Gastroesophageal sphincter (tissue), 4 donors: ENCODE measurements at places on chromosomes 2 and 18. TPM values are rescaled to one million over a fixed set of nuclear protein-coding genes. Genes with fewer than 3 reads are reported as not detected.

RTKN gene
- total RNA-seq, result 13.2 TPM

SPDYA gene
- 1.6 TPM for total RNA-seq

RNPEPL1 gene
- total RNA-seq, result 57.8 TPM

APCDD1 gene
- total RNA-seq, result 34.7 TPM

C2orf92 gene
- 6.7 TPM for total RNA-seq

CAVIN2 gene
- 151 TPM for total RNA-seq

GRHL1 gene
- 2.7 TPM for total RNA-seq

TEKT4 gene
- total RNA-seq, result not detected

HOXD13 gene
- total RNA-seq, result not detected

FSIP2 gene
- 1.1 TPM for total RNA-seq

MEP1B gene
- total RNA-seq, result not detected

- peak; percentile 99 for ATAC-seq
These were observed 5.8 kb downstream of the XRCC5 start for GRCh38 chr2:216114714-216115531.

GRCh38 chr2:222483513-222484039 is 59.2 kb downstream of the SGPP2 start:
- no peak for ATAC-seq

DNA sequence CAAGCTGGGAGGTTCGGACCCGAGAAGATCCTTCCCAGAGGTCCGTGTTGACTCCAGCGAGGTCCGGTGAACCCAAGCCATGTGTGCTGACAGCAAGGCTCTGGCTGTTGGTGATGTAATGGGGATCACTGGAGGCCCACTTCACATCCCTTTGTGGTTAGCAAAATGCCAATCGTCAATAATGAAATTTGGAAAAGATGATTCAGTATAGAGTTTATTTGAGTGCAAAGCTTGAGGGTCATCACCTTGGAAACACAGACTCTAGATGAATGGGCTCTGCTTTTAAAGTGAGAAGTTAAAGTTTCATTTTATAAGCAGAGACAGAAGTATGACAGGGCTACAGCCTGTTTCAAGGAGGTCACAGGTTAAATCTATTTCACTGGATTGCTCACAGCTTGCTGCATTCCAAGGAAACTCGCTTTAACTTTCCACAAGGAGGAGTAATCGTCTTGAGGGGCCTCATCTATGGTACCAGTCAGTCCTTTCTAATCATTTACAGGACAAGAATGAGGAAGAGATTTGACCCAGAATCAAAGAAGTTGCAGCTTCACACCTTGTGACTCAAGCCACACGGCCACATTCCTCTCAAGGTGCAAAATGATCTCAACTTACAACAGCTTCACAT is 140.5 kb downstream of the TPO start:
- peak; percentile 21 for ATAC-seq

DNA sequence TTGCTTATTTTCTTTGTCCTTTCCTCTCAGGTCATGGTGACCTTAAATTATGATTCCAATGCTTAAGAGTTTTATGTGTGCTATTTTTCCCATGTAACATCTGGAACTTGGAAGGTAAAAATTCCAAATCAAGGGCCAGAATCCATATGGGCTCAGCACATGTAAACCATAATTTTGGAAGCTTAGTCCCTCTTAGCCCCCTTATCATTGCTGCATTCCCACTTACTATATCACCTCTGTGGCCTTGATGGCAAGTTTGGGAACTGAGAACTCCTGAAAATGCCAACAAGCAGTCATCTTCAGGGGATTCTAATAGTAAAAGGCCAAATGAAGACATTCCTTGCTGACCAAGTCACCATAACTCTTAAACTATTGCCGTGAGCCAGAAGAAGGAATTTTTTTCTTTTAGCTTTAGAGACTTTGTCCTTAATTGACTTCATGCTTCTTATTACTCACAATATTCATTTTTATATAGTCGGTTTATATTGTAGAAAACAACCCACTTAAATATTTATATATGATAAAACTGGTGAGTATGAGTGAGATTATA is 251.4 kb downstream of the SLC8A1 start:
- no peak for ATAC-seq

DNA sequence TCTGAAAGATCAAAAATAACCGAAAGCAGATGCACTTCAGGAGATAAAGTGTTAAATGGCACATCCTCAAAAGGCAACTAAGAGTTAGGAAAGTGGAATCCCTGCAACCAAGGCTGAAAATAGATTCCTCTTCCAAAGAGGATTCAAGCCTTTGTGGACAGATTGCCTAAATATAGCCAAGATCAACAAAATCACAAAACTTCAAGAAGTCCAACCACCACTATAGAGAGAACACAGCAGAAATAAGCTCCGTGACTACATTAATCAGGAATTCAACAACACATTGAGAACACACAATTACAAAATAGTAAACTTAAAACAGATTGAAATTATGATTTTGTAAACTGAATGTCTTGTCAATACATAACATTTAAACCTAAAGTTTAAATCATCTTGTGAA is 165.7 kb downstream of the LNPK start:
- no peak for ATAC-seq

GRCh38 chr2:11753452-11753885 is 7.0 kb downstream of the LPIN1 start:
- no peak for ATAC-seq

DNA sequence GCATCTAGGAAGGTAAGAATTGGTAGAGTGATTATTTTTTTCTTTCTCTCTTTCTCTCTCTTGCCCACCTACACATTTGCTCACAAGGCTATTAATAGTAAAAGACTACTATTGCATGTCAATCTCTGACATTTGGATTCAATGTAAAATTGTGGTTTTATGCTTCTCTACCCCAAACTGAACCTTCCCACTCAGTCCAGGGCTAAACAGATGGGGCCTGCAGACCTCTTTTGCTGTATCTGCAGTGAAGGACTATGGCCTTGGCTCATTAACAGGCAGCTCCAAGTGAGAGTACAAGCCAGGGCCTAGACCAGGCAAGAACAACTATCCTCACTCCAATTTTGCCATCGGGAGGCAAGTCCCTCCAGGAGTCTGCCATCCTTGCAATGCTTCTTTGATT is 68.3 kb upstream of the ARL4C start:
- ATAC-seq, result no peak

DNA sequence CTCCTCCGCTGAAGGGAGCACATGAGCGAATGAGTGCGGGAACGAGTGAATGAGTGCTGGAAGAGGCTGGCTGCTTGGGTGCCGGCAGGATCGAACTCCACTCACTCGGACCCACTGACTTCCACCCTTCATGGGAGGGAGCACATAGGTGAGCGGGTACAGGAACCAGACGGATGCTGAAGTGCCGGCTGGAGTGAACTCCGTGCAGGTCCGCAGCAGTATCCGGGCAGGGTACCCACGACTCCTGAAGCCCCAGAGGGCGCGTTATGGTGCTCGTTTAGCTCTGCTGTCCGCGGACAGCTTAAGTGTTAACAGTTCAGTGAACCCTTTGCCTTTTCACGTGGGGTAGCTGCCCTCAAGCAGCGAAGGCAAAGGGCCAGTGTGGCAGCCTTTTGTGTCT is 23.2 kb downstream of the RPRM start:
- ATAC-seq, result no peak

DNA sequence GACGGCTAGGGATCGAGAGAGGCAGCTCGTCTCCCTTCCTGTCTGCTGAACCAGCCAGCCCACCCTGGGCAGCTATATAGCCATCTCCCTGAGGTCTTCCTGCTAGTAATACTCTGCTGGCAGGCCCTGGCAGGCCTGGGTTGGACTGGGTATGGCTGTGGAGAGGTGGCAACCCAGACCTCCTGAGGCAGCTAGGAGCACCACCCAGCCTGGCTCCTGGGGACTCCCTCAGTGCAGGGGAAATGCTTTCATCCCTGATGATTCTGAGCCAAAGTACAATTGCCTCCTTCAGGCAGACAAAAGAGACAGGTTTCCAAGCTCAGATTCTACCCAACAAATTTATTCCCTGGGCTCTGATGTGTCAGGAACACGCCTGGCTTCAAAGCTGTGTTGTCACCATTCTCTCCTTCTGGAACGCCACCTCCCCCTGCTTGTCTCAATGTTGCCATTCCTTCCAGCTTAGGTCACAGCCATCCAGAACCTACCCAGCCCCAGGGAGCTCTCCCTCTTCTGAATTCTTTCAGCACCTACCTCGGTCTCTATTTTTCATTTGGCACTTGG is 4.7 kb upstream of the DNAJB2 start:
- peak; percentile 24 for ATAC-seq

- ATAC-seq, result peak; percentile 93
These were observed 48.1 kb downstream of the MERTK start for GRCh38 chr2:111946294-111947114.

- ATAC-seq, result no peak
These were observed 64.6 kb downstream of the LTBP1 start for GRCh38 chr2:33011373-33011772.

DNA sequence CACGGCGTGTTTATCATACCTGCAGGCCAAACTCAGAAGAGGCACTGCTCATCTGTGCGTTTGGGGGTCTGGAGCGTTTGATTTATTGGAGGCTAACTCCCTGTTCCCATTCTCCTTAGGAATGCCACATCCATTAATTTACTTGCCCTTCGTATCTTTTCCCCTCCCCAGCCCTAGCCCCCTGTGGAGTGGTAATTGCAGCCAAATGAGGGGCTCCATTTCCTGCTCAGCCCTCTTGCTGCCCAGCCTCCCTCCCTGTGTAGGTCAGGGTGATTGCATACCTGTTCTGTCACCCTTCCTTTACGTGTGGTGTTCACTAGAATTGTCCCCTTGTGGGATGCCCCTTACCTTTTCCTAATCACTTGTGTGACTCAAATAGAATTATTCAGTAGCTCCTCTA is 120.4 kb downstream of the MAP3K20 start:
- no peak for ATAC-seq

DNA sequence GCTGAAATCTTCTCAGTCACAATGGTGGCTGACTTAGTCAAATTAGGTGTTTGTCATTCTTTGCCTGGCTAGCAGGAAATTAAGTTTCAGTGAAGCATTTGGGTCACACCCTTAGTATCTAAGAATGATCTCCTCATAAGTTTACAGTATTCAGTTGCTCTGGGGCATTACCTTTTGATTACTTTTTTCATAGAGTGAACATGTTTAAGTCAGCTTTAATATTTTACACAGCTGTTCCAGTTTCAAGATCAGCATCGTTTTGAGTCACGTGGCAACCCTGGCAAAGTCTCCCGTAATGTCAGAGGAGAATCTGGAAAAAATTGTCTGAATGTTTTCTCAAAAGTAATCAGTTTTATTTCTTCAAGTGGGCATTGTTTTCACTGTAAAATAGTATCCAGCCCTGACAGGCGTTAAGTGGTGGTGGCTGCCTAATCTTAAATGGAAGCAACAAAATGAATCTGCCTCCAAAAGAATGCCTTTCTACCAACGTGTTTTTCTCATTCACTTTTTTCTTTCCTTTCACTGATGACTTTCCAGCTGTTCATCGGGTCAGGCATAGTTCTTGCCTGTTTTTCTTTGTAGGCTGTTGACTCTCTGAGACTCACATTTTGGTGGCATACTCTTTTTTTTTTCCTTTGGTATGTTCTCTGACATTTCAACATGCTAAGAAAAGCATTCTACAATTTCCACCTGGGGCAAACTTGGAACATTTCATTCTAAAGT is 319.6 kb upstream of the TCF4 start:
- no peak for ATAC-seq

DNA sequence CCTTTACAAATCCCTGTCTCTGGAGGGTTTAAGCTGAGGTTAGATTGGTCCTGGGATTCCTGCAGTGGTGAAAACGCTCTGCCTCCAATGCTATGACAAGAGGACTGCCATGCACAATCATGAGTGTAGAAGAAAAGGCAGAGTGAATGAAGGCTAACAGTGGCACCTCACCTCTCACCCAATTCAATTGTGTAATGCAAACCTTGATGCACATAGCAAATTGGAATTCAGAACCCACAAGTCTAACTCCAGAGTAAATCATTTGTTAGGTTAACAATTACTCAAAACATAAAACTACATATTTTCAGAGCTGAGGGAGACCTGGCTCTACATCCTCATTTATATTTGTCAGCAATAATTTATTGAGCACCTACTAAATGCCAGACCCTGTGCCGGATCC is 1.8 kb downstream of the TGFBRAP1 start:
- no peak for ATAC-seq

DNA sequence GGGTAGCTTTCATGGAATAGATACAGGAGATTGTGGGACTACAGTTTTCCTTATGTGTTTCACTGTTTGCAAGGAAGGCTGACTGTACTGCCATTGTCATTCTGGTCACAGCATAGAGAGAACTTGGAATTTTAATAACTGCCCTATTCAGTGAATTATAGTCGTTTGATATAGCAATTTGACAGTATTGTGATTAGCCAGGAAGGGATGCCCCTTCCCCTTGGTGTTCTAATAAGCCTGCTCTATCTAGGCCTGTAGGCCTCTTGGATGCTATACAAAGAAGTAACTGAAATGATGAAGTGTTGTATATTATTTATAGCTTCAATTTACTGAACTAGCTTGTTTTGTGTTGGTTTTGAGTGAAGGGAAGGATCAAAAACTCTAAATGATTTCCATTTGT is 528.6 kb upstream of the CDH2 start:
- no peak for ATAC-seq

GRCh38 chr2:8004250-8004681 is 677.6 kb upstream of the ID2 start:
- peak; percentile 91 for ATAC-seq

- ATAC-seq, result no peak
These were observed 11.5 kb downstream of the TMEM163 start for GRCh38 chr2:134707330-134707676.

GRCh38 chr2:46163098-46163430 is 134.1 kb upstream of the EPAS1 start:
- no peak for ATAC-seq

DNA sequence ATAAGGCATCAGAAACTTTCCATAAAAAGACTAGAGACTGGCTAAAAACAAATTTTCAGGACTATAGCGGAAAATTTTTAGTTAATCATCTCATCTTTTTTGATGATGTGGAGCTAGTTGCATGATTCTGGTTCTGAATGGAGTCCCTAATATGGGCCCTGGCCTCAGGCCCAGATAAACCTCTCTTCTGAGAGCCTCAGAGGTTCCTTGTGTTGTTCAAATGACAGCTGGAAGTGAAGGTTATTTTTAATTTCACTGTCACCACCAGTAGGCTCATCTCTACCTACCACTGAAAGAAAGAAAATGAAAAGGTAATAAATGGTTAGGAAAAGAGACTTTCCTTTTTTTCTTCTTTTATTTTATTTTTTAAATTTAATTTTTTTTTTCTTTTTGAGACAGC is 75.9 kb downstream of the EVA1A start:
- no peak for ATAC-seq

DNA sequence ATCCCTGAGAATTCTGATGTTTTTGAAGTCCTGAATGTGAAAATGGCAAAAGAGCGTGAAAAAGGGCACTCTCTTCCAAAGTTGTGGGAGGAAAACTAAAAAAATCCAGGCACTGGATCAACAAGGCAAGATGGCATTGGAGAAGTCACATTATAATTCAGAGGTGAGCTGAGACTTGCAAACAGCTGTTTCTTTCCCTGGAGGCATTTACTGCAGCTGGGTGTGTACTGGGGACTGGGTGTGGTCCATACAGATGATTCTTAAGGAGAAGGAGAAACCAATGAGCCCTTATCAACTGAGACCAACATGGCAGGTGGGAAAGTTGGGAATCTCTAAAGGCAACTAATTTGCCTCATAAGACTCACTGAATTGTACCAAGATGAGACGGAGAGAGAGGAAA is 313.9 kb downstream of the TRIB2 start:
- ATAC-seq, result no peak

GRCh38 chr2:234165421-234165820 is 114.9 kb downstream of the SPP2 start:
- ATAC-seq, result no peak

GRCh38 chr2:28172114-28172898 is 220.4 kb upstream of the FOSL2 start:
- no peak for ATAC-seq

GRCh38 chr2:119387381-119388129 is 20.8 kb downstream of the DBI start:
- ATAC-seq, result peak; percentile 76

- ATAC-seq, result no peak
These were observed 432.2 kb upstream of the HNRNPA3 start for GRCh38 chr2:176780348-176780747.
